Stimulated activated CD4-positive, alpha-beta T cell treated with anti-CD3 and anti-CD28 coated beads, Interleukin-2, amount 100 ng/mL, for 4 hours (primary cell): ENCODE measurements at places on chromosomes 16 and 17.

- no peak for DNase-seq
These were observed 2.3 kb downstream of the RAB37 start for GRCh38 chr17:74739227-74739831.

DNA sequence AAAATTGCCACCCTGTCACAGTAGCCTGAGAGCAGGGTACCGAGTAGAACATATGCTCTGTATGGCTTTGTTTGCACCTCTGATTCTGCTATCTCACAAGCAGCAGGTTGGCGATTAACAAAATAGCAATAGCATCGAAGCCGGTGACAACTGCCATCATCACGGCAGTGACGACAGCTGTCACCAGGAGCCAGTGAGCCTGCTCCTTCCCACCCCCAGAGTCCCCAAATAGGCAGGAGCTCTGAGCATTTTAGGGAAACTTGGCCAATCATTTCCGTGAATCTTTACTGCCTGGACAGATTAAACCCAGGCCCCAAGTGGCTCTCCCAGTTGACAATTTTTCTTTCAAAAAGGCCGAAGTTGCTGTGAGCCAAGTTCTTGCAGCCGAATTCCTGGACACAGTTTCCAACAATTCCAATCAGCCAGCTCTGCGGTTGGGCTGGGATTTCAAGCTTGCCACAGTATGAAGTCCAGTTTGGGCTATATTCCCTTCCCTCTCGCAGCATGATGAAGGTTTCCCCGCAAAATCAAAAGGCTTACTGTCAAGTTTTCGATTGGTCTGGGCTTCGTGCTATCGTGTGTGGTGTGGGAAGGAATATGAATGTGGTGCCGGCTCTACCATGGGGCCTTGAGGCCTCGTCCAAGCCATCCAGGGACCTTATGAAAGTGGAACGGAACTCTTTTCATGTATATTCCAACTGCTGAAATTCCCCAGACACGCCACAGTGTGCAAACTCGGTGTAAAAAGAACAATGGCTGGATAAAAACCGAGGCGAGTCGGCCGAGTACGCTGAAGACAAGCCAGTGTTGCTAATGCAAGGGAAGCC is 186.6 kb downstream of the C16orf78 start:
- DNase-seq: no peak

DNA sequence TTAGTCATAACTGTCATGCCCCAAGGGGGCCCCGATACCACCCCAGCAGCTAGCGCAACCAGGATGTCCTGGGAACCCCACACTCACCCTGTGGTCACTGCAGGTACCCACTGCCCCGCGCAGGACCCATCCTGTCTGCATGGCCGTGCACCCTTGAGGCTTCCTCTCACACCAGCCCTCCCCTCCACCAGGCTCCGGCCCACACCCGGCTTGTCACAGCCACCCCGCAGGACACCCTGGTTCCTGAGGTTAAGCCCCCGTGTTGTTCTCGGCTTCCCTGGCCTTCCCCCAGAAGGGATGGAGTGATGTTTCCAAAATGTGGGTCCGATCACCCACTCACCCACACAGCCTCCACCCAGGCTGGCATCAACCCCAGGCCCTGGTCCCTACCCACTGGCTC is 7.5 kb downstream of the DNASE1L2 start:
- no peak for DNase-seq

DNA sequence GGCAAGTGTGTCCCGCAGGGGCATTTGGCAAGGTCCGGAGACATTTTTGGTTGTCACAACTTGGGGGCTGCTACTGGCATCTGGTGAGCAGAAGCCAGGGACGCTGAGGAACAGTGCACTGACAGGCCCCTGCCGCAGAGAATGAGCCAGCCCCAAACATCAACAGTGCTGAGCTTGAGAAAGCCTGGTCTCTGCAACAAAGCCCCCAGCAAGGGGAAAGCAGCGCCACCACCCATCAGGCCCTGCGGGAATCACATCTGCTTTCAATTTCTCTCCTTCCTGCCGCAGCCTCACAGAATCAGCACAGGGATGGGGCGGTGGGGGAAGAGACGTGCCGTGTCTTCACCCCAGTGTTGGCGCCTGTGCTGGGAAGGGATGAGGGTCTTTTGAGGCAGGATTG is 14.8 kb upstream of the PRPSAP1 start:
- no peak for DNase-seq

DNA sequence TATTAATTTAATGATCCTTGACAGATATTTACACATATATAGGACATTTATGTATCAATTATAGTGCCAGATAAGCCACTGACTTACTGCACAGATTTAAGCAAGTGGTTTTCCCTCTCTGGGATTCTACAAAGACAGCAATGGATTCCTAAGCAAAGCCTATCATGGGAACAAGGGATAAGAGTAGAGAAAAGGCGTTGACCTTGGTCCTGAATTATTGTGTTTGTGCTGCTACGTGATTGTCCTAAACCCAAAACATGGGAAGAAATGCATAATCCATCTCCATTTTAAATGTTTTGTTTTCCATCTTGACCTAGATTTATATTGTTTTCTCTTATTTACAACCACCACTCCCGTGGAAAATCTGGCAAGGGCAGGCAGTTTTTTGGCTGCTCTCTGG is 14.0 kb downstream of the SLFN11 start:
- DNase-seq: no peak

GRCh38 chr17:72719206-72719577 is 373.3 kb downstream of the SLC39A11 start:
- DNase-seq: no peak

DNA sequence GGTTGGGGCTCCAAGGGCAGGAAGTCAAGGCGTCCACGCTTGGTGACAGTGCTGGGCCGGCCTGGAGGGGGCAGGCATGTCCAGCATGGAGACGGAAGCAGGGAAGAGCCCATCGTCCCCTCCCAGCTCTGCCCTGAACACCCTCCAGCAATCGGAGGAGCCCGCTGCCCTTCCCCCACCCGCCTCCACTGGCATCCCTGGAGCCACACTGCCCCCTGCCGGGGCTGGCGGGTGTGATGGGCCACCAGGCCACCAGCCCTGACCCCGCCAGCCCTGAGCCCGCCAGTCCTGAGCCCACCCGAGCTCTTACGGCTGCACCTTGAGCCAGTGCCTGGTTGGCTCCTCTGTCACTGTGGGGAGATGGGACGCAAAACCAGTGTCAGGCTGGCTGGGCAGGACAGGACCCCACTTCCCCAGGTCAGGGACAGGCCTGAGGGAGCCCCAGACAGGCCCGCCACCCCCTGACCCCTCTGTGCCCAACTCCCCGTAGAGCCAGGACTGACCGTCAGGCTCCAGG is 4.1 kb upstream of the CDH15 start:
- DNase-seq: peak; percentile 77

GRCh38 chr17:79508291-79508716 is 102.5 kb downstream of the RBFOX3 start:
- DNase-seq: no peak
